Liver (tissue), 10 donors: ENCODE measurements at places on chromosomes 7 and 10. TPM values are rescaled to one million over a fixed set of nuclear protein-coding genes. Genes with fewer than 3 reads are reported as not detected.

DNA sequence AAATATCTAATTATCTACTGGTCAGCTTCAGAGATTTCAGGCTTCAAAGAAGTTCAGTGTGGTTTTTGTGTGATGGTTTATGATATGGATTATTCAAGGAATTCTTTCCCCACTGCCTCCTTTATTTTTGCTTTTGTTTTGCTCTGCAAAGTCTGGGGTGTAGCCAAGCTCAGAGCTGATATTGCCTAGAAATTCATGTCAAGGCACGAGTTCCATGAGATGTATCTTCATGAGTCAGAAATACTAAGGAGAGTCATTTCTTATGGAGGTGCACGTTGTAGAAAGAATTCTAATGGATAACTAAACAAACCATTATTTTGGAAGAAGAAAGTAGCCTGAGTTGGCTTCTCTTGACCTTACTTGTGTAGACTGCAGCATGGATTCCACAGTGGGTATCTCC, 37.4 kb downstream of the VIM start:
- DNase-seq: no peak

DNA sequence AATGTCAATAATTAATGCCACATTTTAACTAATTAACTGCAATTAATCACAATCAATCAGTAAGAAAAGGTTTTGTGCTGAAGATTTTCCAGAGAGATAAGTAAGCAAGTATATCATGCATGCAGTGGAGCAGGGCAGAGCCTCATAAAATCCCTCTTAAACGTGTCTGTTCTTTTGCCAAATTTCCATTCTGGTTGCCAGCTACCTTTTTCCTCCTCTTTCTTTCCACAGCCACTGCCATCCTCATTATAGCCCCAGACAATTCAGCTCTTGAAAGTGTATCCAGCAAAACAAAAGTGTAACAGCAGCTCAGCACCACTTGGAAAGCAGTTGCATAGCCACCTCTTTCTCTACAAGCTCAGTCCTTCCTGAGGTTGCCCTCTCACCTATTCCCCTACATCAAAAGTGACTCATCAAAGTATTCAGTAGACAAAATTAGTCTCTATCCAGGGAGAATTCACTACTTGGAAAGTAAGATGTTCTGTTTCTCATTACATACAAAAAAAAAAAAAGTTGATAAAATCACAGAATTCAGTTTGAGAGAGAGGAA, 26.9 kb upstream of the EPHB6 start:
- no peak for DNase-seq

DNA sequence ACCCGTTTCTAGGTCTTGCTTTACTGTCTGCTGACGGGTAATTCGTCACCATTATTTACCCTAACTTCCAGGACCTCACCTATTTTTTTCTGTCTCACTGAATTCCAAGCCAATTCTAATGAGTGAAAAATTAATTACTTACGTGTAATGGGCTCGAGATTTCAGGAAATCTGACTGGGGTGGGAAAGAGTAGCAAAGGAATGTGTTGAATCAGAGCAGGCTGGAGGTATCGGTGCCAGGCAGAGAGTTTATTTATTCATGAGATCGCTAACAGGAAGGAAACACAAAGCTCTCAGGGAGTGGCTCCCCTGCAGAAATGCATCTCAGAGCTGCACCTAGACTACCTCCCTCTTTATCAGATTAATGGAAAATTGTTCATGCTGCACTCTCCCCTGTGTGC, 4.0 kb upstream of the DIP2C start:
- DNase-seq: no peak

SSC4D gene
- 1.3 TPM for total RNA-seq

GRCh38 chr7:129617178-129617577, 5.7 kb downstream of the NRF1 start:
- DNase-seq: no peak
